ENCODE measurements at places on chromosomes 13 and 19. TPM values are rescaled to one million over a fixed set of nuclear protein-coding genes. Genes with fewer than 3 reads are reported as not detected.

DNA sequence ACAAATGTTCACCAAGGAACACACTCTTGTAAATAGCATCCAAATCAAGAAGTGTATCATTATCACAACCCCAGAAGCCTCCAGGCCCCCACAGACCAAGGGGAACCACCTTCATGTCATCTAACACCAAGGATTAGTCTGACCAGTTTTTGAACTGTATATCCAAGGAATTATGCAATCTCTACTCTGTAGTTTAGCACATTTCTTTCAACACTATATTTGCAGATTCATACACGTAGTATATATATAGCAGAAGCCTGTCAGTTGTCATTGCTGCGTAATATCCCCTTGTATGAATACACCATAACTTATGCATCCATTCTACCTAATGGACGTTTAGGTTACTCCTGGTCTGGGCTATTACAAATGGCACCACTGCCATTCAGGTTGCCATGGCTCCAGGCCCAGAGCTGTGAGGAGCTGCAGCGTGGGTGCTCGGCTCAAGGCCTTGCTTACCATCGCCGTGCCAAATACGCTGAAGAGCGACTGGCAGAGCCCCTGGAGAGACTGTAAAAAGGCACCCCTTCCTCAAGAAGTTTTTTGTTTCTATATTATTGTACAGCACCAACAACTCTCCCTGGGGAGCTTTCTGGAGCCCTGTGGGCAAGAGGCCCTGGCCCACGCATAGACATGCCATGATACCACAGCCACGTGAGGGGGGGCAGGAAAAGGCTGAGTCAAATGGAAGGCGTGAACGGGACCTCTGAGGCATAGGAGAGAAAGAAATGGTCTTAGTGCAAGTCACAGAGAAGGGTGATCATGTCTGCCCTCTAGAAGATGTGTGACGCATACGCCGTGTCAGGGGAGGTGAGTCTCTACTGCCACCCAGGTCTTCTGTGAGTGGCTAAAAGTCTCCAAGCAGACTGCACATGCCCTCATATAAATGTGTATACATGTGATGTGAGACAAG is 10.8 kb downstream of the LATS2 start:
- H3K4me1 ChIP-seq: no peaks in the 10 kb centered on the region
- no peak for DNase-seq
- H3K27me3 ChIP-seq: no peaks in the 10 kb centered on the region
- H3K27ac ChIP-seq: no peak overlapping the region
- no peak overlapping the region for H3K4me3 ChIP-seq
- no peaks in the 10 kb centered on the region for H3K36me3 ChIP-seq

GRCh38 chr13:114140131-114140905 is 7.9 kb upstream of the RASA3 start:
- no peaks in the 10 kb centered on the region for H3K4me1 ChIP-seq
- H3K27me3 ChIP-seq: no peaks in the 10 kb centered on the region
- no peaks in the 10 kb centered on the region for H3K36me3 ChIP-seq
- H3K27ac ChIP-seq: no peak overlapping the region
- no peak for DNase-seq

GRCh38 chr13:24060993-24061392 is 99.5 kb upstream of the SPATA13 start:
- no peaks in the 10 kb centered on the region for H3K36me3 ChIP-seq
- H3K4me3 ChIP-seq: no peak overlapping the region
- no peaks in the 10 kb centered on the region for H3K4me1 ChIP-seq
- no peak overlapping the region for H3K27ac ChIP-seq
- H3K27me3 ChIP-seq: no peaks in the 10 kb centered on the region
- DNase-seq: no peak

GRCh38 chr13:34675626-34676025 is 266.4 kb upstream of the NBEA start:
- no peaks in the 10 kb centered on the region for H3K4me1 ChIP-seq
- no peak overlapping the region for H3K4me3 ChIP-seq
- no peak overlapping the region for H3K27ac ChIP-seq
- no peaks in the 10 kb centered on the region for H3K27me3 ChIP-seq
- no peaks in the 10 kb centered on the region for H3K36me3 ChIP-seq
- no peak for DNase-seq

- H3K27me3 ChIP-seq: peaks cover 80% of the 10 kb centered on the region
- no peaks in the 10 kb centered on the region for H3K36me3 ChIP-seq
- DNase-seq: peak; percentile 35
- no peaks in the 10 kb centered on the region for H3K4me1 ChIP-seq
These were observed 16.2 kb upstream of the PRODH2 start for GRCh38 chr19:35828692-35829301.

GRCh38 chr13:29581666-29582065 is 13.8 kb downstream of the SLC7A1 start:
- H3K27ac ChIP-seq: no peak overlapping the region
- no peaks in the 10 kb centered on the region for H3K36me3 ChIP-seq
- no peaks in the 10 kb centered on the region for H3K27me3 ChIP-seq
- no peak overlapping the region for H3K4me3 ChIP-seq

GRCh38 chr13:50114961-50115360 is 99.7 kb downstream of the KCNRG start:
- no peaks in the 10 kb centered on the region for H3K27me3 ChIP-seq
- no peaks in the 10 kb centered on the region for H3K36me3 ChIP-seq
- no peak for DNase-seq

DNA sequence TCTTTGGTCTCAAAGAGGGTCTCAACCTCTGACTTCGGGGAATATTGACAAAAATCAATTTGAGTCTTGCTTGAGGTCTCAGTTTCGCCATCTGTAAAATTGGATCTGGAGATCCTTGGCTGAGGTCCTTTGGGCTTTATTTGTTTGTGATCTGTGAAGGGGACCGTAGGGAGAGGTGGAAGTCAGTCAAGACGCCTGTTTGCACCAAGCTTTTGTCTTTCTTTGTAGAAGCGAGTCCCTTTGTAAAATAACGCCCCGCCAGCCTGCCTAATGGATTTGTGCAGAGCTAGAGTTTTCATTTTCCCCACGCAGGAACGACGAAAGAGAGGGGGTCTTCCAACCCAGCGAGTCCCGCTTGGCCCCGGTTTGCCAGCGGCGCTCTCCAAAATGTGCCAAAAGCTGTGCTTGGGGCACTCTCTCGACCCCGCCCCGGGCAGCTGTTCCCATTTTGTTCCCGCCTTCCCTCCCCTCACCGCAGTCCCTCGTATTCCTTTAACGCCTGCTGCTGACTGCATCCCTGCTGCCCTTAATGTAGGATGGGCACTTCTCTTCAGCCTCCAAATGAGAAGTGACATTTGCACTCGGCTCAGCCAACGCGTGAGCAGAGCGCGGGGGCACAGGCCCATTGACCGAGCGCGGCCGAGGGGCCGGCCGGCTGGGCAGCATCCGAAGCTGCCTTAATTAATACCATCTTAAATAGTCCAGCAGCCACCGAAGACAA is 13.0 kb downstream of the ZIC5 start:
- H3K4me1 ChIP-seq: no peaks in the 10 kb centered on the region
- no peak for DNase-seq
- H3K27me3 ChIP-seq: peaks cover 13% of the 10 kb centered on the region
- no peak overlapping the region for H3K27ac ChIP-seq
- no peaks in the 10 kb centered on the region for H3K36me3 ChIP-seq

DNA sequence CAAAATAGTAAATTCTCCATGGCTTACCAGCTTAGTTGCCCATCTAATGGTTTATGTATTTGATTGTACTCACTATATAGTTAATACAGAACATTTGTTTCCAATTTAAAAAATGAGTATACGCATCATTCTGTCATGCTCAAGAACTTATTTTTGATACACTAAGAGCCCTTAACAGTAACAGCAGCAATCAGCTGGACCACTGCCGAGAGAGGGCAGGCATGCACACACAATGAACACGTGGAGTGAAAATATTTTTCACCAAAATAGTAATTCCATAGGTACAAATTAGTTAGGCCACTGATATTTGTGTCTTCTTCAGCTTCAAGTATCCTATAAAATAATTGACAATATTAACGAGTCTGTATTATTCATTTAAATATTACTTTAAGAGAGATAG is 109.9 kb downstream of the KLF12 start:
- no peaks in the 10 kb centered on the region for H3K36me3 ChIP-seq
- H3K27me3 ChIP-seq: no peaks in the 10 kb centered on the region
- no peak overlapping the region for H3K4me3 ChIP-seq
- DNase-seq: no peak

DNA sequence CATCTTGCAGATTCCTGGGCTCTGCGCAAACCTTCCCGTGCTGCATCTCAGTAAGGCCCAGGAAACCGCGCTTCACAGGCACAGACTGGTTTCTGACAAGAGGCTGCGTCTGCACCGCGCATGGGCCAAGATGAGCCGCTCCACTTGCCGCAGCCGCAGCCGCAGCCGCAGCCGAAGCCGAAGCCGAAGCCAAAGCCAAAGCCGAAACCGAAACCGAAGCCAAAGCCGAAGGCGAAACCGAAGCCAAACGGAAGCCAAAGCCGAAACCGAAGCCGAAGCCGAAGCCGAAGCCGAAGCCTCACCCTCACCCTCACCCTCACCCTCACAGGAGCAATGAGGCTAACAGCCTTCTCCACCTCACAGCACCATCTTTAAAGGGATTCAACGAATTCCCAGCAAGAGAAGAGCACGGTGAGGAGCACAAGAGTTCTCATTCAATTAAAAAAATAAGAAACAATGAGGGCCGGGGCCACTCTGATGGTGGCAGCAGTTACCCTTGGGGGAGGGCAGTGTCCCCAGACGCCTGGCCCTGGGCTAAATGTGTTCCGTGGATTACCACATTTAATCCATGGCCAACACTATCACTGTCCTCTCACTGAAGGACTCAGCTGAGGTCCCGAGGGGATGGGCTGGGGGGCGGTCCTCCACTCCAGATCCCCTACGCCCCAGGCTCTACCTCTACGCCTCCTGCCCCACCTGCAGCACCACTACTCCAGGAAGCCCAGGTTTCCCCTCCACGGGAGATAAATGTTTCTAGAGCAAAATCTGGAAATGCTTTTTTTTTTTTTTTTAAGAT is 29.1 kb downstream of the ZNF787 start:
- peak overlapping the region; percentile 100 for H3K27ac ChIP-seq
- peaks cover 39% of the 10 kb centered on the region for H3K4me1 ChIP-seq
- H3K27me3 ChIP-seq: no peaks in the 10 kb centered on the region
- peak; percentile 45 for DNase-seq
- H3K4me3 ChIP-seq: peak overlapping the region; percentile 64

- H3K4me3 ChIP-seq: no peak overlapping the region
- DNase-seq: no peak
- no peaks in the 10 kb centered on the region for H3K4me1 ChIP-seq
- H3K27me3 ChIP-seq: no peaks in the 10 kb centered on the region
These were observed 13.6 kb downstream of the HIPK4 start for GRCh38 chr19:40376286-40376862.

GRCh38 chr13:49625392-49626079 is 2.8 kb upstream of the ARL11 start:
- H3K36me3 ChIP-seq: no peaks in the 10 kb centered on the region
- DNase-seq: peak; percentile 63
- H3K27ac ChIP-seq: no peak overlapping the region
- H3K27me3 ChIP-seq: no peaks in the 10 kb centered on the region
- H3K4me3 ChIP-seq: no peak overlapping the region

DNA sequence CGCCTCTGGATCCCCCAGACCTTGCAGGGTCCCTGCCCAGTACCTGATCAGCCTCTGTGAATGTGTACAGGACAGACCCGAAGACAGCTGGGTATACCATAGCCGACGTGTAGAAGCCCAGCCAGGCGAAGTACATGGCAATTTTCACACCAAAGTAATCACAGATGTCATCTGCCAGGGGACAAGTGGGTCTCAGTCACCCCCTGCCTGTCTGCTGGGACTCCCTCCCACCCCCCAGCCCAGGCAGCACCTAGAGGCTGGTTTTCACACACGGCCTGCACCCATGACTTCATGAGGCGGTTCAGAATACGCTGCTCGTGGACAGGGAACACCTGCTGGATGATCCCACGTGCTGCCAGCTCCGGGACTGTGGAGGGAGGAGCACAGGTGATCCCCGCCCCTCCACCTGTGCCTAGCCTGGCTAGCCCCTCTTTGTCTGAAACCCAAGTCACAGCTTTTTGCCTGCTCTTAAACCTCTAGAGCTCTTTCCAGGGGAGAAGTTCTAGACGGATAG is 3.6 kb downstream of the ANO8 start:
- H3K36me3 ChIP-seq: no peaks in the 10 kb centered on the region
- no peak for DNase-seq
- H3K27me3 ChIP-seq: no peaks in the 10 kb centered on the region
- H3K27ac ChIP-seq: no peak overlapping the region
- peaks cover 38% of the 10 kb centered on the region for H3K4me1 ChIP-seq
- H3K4me3 ChIP-seq: no peak overlapping the region

- no peaks in the 10 kb centered on the region for H3K27me3 ChIP-seq
- no peaks in the 10 kb centered on the region for H3K4me1 ChIP-seq
- H3K27ac ChIP-seq: no peak overlapping the region
- no peaks in the 10 kb centered on the region for H3K36me3 ChIP-seq
- H3K4me3 ChIP-seq: no peak overlapping the region
These were observed 5.8 kb downstream of the TEAD2 start for GRCh38 chr19:49356382-49356781.

DNA sequence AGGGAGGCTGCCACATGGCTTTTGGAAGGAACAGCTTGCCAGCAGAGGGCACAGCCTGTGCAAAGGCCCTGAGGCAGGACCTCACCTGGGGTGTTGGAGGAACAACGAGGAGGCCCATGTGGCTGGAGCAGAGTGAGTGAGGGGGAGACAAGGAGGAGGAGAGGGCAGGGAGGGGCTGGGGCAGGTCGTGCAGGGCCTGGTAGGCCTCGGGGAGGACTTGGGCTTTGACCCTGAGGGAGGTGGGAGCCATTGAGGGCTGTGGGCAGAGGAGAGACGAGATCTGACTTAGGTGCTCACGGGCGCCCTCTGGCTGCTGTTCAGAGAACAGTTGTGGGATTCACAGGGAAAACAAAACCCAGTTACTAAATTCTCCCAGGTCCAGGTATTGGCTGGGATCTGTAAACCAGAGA is 25.2 kb downstream of the ZNRF4 start:
- no peak overlapping the region for H3K4me3 ChIP-seq
- no peaks in the 10 kb centered on the region for H3K36me3 ChIP-seq
- no peak for DNase-seq

- H3K27ac ChIP-seq: no peak overlapping the region
- no peak overlapping the region for H3K4me3 ChIP-seq
- H3K36me3 ChIP-seq: no peaks in the 10 kb centered on the region
- H3K4me1 ChIP-seq: no peaks in the 10 kb centered on the region
- no peaks in the 10 kb centered on the region for H3K27me3 ChIP-seq
- DNase-seq: no peak
These were observed 465.7 kb downstream of the MYO16 start for GRCh38 chr13:109095126-109095525.

DNA sequence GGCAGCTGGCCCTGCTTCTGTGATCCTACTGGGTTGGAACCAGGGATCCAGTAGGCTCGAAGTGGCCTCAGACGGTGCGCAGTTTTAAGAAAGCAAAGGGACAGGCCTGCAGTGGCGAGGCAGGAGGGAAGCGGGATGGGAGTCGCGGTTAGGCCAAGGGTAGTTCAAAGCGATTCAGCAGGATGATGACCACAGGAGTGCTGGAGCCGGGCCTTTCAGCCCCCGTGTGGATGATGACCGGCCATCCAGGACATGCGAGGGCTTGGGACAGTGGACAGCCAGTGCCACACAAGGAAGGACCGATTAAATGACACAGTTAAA is 854 bp downstream of the RNASEH2B start:
- no peaks in the 10 kb centered on the region for H3K27me3 ChIP-seq
- H3K4me3 ChIP-seq: peak overlapping the region; percentile 96
- peak overlapping the region; percentile 70 for H3K27ac ChIP-seq
- no peaks in the 10 kb centered on the region for H3K36me3 ChIP-seq

Gene RASGRP4
- total RNA-seq: not detected

Gene CDC16
- 56.8 TPM for total RNA-seq

Gene GPI
- 365 TPM for total RNA-seq

Gene ALG5
- 18.8 TPM for total RNA-seq

Gene TSSK6
- 2.0 TPM for total RNA-seq

Gene ARID3A
- total RNA-seq: 9.2 TPM

Gene ACP7
- total RNA-seq: 3.8 TPM

Measured in PC-9 (cell line).